ENCODE measurements at places on chromosomes 4 and X. TPM values are rescaled to one million over a fixed set of nuclear protein-coding genes. Genes with fewer than 3 reads are reported as not detected.

GRCh38 chr4:7397206-7398103, 37.3 kb downstream of the PSAPL1 start:
- DNase-seq = no peak

DNA sequence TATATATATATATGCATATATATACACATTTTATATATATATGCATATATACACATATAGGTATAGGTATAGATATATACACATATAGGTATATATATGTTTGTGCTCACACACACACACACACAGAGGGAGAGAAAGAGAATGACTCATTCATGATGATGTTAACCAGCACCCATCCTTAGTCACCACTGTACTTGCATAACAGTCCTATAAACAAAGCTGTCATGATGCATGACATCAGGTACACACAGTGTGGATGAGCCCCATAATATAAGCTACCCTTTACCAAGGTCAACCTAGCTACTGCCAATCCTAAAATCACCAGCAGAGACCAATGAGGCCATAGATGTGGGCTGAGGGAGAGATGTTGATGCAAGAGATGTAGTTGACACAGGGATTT, 1408.0 kb downstream of the RAPGEF2 start:
- DNase-seq = no peak

DNA sequence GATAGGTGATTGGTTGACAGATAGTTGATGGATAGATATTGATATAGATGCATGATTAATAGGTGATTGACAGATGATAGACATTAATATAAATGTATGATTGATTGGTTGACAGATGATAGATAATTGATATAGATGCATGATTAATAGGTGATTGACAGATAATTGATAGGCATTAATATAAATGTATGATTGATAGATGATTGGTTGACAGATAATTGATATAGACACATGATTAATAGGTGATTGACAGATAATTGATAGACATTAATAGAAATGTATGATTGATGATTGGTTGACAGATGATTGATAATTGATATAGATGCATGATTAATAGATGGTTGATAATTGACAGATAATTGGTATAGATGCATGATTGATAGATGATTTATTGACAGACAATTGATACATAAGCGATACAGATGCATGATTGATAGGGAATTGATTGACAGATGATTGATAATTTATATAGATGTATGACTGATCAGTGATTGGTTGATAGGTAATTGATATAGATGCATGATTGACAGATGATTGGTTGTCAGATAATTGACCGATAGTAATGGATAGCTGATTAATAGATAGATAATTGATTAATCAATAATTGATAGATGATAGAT, 44.9 kb upstream of the PPP2R3B start:
- no peak for DNase-seq

GRCh38 chr4:141133146-141133998, at the start of gene RNF150:
RNF150 (minus strand) TSS chr4:141133469.
- DNase-seq = peak; percentile 97

GRCh38 chr4:37392521-37393255, 148.1 kb downstream of the NWD2 start:
- DNase-seq = peak; percentile 60

- DNase-seq = no peak
Measured at GRCh38 chr4:142285222-142285583, 560.9 kb downstream of the INPP4B start.

CLDN34 gene
- not detected for total RNA-seq
